ENCODE measurements at places on chromosomes 1 and 21.

DNA sequence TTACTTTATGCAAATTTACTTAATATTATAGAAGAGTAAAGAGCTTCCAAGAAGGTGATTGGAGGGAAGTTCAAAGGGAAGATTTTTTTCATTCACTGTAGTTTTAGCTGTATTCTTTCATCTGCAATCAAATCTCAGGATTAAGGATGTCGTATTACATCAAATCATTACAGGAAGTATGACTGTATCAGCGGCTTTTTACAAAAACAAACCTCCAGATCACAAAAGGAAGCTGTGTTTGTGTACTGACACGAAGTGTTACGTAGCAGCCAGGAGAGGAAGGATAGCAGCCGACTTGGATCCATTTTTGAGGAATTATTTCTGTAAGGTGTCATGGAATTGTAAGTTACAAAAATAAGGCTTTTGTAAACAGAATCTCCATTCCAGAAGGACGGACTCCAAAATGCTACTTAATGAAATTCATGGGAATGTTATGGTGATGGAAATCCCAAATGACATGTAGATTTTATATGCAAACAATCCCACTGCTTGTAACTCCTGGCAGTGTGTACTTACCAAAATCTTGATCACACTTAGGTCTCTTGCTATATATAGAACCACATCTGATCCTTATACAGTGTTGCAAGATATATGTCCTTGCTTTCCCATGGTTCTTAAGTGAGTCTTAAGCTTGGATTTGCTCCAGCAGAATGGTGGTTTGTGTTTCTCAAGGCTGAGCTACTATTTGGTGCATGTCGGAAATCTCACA is 49.8 kb downstream of the KCNJ15 start:
- DNase-seq: no peak

DNA sequence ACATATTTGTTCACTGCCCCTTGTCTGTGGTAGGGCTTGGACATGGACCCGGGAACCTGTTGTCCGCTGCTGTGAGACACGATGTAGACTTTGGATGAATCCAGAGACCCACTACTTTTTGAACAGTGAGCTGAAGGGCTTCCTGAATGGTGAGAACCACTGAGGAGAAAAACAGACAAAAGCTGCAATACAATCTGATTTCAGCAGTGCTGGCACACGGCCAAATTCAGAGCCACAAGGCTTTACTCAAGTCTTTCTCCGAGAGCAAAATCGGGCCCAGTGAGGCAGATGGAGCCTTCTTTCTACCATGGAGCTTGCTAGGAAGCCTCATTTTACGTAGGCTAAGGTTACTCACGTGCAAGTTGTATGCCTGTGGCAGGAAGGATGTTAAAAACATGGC is 197.6 kb downstream of the SIPA1L2 start:
- no peak for DNase-seq

DNA sequence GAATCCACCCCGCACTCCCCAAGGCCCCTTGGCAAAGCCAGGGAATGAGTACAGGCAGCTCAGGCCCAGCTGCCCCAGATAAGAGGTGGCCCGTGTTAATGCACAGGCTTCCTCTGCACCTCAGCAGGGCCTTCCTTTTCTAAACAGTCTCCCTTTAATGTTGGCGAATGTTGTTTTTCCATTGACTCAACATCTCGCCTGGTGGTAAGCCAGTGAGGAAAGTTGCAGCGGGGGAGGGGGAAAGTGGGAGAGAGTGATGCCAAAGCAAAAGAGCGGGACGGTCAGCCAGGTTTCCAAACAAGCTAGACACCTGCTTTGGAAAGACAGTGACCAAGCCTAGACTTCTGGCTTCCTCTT is 10.3 kb upstream of the PROX1 start:
- DNase-seq: no peak

- no peak for DNase-seq
Measured at GRCh38 chr1:30899577-30900389, 8.8 kb downstream of the SDC3 start.

DNA sequence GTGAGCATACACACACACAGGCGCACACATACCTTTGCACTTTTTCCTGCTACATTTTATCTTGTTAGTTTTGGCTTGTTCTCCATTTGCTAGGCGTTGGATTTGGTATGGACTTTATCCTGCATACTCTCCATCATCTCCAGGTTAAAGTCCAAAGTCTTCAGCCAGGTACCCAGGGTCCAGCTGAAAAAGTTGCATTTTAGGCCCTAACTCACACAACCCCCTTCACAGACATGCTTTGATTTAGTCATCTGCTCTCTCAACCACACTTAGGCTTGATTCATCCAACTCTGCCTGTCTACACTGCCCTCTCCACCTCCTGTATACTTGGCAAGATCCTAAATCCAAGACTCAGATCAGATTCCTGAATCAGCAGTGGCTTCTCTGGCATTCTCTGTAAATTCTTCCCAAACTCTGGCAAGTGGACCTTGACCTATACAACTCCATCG is 10.7 kb upstream of the LAMB3 start:
- no peak for DNase-seq

GRCh38 chr1:157597959-157598667 is at the start of gene FCRL4:
Gene FCRL4, minus strand, starts transcription at chr1:157598085. Its CDS starts 141 bp downstream, at chr1:157597944.
- no peak for DNase-seq

DNA sequence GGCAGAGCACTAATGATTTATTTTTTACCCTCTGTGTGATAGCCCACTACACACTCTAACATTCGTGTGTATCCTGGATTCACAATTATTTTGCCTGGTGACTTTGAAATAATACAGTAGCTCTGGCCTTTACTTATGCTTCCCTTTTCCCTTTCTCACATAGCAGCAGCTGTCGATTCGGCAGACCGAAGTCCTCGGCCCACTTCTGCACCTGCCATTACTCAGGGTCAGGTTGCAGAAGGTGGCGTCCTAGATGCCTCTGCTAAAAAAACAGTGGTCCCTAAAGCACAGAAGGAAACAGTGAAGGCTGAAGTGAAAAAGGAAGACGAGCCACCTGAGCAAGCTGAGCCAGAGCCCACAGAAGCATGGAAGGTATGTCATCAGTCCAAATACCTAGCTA is 70.8 kb downstream of the TMEM200B start:
- DNase-seq: no peak

GRCh38 chr21:35416866-35417489 is 367.9 kb upstream of the RUNX1 start:
- no peak for DNase-seq

DNA sequence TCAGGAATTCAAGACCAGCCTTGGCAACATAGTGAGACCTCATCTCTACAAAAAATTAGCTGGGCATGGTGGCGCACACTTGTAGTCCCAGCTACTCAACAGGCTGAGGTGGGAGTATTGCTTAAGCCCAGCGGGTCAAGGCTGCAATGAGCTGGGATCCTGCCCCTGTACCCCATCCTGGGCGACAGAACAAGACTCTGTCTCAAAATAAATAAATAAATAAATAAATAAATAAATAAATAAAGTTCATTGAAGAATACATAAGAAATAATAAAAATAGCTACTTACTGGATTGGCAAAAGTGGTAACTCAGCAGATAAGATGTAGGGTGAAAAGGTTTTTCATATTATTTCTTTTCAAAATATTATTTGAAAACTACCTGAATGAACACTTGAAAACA is 5.9 kb downstream of the CEP170 start:
- no peak for DNase-seq

DNA sequence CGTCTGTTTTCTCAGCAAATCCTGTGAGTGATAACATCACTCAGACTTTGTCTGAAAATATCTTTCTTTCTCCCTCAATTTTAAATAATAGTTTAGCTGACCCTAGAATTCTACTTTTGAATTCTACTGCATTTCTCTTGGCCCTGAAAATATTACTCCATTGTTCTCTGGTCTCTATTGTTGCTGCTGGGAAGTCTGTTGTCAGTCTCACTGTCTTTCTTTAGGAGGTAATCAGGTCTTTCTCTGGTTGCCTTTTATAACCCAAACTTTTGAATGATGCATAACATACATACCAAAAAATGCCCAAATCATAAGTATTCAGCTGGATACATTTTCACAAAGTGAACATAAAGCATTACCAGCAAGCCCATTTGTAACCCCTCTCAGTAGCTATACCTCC is 100.0 kb downstream of the MATN1 start:
- DNase-seq: no peak

DNA sequence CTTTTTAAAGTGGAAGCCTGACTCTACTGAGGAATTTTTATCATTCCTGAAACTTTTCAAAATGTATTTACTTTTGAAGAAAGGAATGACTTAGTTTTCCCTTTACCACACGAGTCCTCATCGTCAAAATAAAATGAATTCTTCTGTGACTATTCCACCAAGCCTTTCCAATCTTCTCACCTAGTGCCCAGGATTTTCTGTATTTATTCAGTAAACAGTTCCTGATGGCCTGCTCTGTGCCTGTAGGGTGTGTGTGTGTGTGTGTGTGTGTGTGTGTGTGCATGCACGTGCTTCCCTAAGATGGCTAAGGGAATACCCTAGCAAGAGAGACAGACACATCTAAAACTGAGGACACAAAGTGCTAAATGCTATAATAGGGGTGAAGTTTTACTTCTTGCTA is 395.0 kb upstream of the USP24 start:
- DNase-seq: no peak

DNA sequence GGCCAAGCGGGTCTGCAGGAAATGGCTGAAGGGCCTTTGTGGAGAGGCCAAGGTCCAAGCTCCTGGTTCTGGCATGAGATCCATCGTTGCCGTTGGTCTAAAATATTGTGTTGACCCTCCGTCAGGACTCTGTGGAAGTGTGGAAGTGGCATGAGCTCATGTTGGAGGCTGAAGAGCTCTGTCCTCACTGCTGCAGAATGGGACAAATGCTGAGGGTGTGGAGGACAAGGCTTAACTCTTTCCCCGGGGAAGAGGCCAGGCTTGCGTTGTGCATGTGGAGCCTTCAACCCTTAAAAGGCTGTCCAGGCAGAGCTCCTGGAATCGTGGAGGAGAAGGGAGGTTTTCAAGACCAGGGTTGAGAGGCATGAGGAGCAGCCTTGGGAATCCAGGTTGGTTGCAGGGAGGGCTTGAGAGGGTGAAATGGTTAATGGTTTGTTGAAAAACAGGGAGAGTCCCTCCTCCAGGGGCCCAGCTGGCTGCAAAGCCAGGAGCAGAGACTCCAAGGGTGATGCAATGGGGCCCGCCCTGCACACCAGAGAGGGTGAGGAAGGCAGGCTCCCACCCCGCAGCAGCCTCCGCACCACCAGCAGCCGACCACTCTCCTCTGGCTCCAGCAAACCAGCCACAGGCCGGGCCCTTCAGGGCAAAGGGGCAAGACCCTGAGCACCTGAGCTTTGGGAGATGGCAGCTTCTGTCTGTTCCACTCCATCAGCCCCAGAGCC is 6.7 kb upstream of the AHCYL1 start:
- DNase-seq: no peak

- no peak for DNase-seq
Measured at GRCh38 chr1:21834094-21834493, 22.0 kb downstream of the LDLRAD2 start.

- DNase-seq: no peak
Measured at GRCh38 chr1:245377854-245378253, 223.1 kb downstream of the KIF26B start.

- DNase-seq: no peak
Measured at GRCh38 chr21:45167796-45168222, 93.4 kb downstream of the ADARB1 start.

- no peak for DNase-seq
Measured at GRCh38 chr1:248140846-248141245, 4.1 kb upstream of the OR2M5 start.

GRCh38 chr1:44545961-44546360 is 128.3 kb downstream of the TMEM53 start:
- no peak for DNase-seq

GRCh38 chr1:20212085-20212684 is 25.9 kb upstream of the PLA2G2C start:
- DNase-seq: no peak

GRCh38 chr1:156822680-156823079 is 6.0 kb upstream of the SH2D2A start:
- DNase-seq: no peak

DNA sequence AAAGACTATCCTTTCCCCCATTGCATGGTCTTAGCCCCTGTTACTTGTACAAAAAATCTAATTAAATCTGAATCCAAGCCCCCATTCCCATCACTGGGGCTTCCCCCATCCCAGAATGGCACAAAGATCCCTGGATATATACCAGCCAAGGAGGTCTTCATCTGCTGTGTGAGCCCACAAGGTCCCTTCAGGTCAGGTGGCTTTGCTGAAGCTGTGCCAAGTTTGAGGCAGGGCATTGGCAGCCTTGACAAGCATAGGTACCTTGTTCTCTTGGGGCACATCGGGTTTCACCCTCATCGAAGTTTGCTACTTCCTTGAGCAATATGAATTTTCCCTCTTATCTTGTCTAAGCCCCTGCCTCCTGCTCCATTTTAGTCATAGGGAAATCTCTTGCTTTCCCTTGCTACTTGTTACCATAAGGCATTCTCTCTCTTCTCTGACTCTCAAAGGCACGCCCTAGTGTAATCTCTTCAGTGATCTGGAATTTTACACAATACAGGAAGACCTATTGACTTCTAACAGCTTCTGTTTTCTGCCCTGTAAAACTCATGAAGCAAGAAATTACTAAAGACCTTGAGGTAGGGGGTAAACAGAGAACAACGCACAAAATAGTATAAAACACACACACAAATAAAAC is 71.4 kb upstream of the COG2 start:
- DNase-seq: no peak

- no peak for DNase-seq
Measured at GRCh38 chr1:193311226-193311948, 125.0 kb upstream of the B3GALT2 start.

DNA sequence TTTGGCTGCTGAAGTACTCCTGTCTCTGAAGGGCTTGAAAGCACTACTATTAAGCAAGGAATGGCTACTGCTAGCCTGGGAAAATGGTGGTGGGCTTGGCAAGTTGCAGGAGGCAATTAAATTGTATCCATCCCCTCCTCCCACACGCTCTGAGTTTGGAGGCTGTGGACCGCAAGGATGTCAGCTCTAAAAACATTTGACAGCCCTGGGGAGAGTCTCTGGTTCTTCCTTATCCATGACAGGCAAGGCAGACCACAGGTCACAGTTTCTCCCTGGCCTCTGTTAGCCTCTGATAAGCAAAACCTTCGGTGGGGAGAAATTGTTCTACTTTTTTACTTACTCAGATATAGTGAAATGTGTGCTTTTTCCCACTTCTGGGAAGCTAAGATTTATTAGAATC is 46.6 kb downstream of the S1PR1 start:
- no peak for DNase-seq

- no peak for DNase-seq
Measured at GRCh38 chr1:186782791-186783190, 46.0 kb upstream of the PLA2G4A start.

- no peak for DNase-seq
Measured at GRCh38 chr1:4668743-4669700, 14.6 kb downstream of the AJAP1 start.

- no peak for DNase-seq
Measured at GRCh38 chr1:83671586-83671985, 327.3 kb downstream of the TTLL7 start.

GRCh38 chr1:168863772-168864171 is 134.8 kb upstream of the DPT start:
- DNase-seq: no peak

- DNase-seq: peak; percentile 74
Measured at GRCh38 chr1:78114034-78114956, 68.5 kb downstream of the GIPC2 start.

GRCh38 chr1:158506369-158506987 is 34.5 kb downstream of the OR10R2 start:
- peak; percentile 22 for DNase-seq

GRCh38 chr1:93722081-93723031 is 40.7 kb upstream of the BCAR3 start:
- no peak for DNase-seq

GRCh38 chr1:226827458-226827857 is 43.0 kb upstream of the PSEN2 start:
- no peak for DNase-seq

- DNase-seq: no peak
Measured at GRCh38 chr1:191697556-191697955, 460.7 kb upstream of the RGS18 start.

- peak; percentile 8 for DNase-seq
Measured at GRCh38 chr1:210233216-210233494, 559 bp downstream of the SERTAD4 start.
